ENCODE measurements at places on chromosomes 1 and 21. TPM values are rescaled to one million over a fixed set of nuclear protein-coding genes. Genes with fewer than 3 reads are reported as not detected.
A peak's percentile ranks its signal among the peaks of the same experiment; 100 is the strongest.

Gene SYDE2
- total RNA-seq = 10.0 TPM

Gene KCNN3
- not detected for total RNA-seq

- peak; percentile 70 for DNase-seq
Measured at GRCh38 chr1:26405281-26405915, 5.2 kb upstream of the LIN28A start.

DNA sequence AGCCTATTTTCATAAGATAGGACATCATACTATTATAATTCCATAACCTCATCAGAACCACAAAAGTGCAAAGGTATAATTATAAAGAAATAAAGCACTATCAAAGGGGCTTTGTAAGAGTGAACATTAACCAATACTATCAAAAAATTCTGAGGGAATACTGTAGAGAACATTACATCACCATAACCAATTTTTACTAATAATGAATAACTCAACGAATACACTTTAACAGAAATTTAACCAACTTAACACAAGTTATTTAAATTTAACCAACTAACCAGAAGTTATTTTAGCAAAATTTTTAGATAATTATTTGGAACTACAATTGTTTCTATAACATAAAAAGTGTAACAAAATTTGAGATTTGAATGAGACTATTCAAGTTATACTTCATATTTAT lies 34.8 kb downstream of the ZSWIM5 start:
- DNase-seq = no peak

DNA sequence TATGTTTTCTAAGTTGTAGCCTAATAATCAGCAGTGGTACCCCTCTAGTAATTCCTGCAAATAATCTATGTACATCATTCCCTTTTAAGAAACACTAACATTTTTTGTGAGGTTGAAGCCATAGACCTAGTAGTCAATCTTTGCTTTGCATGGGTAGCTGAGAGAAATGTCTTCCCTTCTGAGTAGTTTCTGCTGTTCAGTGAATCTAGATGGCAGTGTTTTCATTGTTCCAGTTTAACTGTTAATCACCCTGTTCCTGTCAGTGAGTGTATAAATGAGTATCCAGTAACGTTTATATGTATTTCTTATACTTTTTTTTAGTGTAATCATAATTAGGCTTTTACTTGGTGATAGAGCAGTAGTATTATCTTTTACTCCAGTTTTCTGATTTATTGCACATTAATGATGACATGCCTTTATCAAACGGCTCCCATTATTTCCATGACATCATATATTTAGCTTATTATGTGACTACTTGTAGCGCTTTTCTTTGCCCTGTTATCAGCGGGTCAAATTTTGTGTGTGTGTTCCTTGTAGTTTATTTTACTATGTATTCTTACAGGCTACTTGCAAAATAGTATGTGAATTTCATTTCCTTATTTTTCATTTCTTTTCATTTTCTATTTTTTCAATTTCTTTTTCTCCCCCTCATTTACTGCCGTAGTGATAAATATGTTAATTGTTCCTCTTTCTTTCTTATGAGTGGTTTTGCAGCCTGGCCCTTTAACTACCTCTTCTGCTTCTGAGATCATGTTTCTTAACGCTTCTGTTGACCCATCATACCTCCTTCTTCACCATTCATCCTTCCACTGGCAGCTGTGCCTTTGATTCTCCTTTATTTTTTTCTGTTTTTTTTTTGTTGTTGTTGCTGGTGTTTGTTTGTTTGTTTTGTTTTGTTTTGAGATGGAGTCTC lies 18.8 kb downstream of the CEP350 start:
- no peak for DNase-seq

DNA sequence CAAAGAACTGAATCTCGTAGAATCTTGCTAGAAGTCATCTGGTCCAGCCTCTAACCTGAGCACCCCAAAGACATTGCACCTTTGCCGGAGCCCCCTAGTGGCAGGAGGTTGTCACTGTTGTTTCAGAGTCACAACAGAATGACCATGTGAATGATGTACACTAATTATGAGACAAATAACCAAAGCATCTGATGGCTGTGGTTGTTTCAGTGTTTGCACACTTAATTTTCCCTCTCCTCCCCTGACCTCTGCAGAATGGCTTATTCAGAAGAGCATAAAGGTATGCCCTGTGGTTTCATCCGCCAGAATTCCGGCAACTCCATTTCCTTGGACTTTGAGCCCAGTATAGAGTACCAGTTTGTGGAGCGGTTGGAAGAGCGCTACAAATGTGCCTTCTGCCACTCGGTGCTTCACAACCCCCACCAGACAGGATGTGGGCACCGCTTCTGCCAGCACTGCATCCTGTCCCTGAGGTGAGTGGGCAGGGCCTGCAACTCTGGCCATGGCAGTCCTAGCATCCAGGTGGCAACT lies 26.4 kb downstream of the TRAF5 start:
- no peak for DNase-seq

DNA sequence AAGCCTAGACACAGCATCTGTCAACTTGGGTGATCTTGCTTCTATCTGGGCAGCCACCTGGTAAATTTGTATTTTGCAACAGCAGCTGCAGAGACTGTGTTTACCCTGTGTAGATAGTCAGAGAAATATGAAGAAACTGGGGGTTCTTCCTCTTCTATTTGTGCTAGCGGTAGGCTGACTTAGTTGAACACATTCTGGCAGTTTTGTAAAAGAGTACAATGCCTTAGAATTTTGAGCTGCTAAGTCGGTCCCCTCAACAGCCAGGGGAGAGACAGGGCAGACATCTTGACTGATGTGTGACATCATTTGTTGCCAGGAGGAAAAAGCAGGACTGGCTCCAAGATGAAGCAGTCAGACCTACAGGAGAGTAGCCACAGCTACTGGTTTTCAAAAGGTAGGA lies 53.7 kb downstream of the KCNJ6 start:
- DNase-seq = peak; percentile 66

Measured in IMR-90 (cell line).